ENCODE measurements at places on chromosomes 5 and 9.

DNA sequence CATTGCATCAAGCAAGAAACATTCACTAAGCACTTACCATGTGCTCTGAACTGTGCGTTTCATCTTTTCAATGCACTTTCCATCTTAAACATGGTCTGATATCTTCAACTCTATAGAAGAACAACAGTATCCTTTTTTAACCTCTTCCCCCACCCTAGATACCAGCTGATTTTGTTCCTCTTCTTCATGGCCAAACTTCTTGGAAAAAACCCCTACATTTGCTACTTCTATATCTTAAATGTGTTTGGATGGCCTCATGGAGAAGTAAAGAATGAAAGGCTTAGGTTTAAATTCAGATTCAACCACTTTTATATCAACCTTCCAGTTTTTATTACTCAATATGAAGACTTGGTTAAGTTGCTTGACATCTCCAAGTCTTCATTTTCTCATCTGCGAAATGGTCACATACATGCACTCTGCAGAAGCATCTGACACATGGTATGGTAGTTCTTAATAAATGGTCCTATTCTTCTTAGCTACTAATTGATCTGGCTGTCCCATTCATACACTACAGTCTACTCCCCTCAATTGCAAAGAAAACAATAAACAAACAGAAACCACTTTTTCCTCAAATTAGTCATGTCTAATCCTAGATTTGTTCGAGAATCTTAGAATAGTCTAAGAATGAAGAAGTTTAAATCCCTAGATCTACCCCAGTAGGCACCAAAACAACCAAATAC, 59.4 kb downstream of the FYB1 start:
- no peak for DNase-seq

DNA sequence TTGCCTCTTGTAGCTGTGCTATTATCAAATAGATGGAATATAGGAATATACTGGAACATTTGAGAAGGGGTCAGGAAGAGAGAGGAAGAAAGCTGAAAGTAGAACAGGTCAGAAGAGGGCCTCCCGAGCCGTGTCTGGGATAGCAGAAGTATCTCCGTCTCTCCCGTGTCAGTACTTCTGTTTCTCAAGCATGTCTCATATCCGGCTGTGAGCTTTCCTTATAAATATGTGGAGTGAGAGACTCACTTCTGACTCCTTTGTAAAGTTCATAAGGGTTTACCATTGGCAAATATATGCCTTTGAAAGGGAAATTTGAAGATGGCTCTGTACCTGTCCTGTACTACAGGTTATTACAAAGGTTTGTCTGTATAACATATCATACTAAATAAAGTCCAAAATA, 50.3 kb downstream of the MOCS2 start:
- no peak for DNase-seq

DNA sequence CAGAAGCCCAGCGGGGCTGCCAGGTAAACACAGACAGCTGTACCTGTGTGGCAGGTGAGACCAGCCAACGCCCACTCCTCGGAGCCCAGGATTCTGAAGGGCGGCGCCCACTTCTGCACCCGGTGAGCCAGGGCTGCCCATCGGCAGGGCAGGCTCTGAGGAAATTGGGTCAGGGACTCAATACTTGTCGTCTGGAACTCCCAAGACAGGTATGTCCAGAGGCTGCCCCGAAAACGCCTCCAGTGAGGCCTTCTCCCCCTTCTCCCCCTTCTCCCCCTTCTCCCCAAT, 19.8 kb downstream of the GLT6D1 start:
- no peak for DNase-seq

- no peak for DNase-seq
Measured at GRCh38 chr5:172141949-172142319, 46.1 kb downstream of the STK10 start.

- no peak for DNase-seq
Measured at GRCh38 chr9:95092262-95093072, 225.0 kb downstream of the FANCC start.

DNA sequence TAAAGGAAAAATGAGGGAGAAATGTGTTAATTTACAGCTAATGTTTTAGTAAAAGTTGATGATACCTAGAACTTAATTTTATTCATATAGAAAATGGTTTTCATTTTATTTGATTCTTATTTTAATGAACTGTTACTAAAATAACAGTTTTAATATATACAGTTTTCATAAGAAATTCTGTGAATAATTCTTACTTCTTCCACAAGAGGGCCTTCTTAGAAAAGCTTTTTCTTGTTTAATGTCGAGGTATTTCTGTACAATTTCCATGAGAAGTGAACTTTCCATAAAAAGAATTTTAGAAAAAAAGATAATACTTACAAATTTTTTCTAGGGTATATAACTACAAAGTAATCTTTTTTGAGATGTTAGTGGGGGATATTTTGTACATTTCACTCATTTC, 73.9 kb downstream of the KLF9 start:
- DNase-seq: no peak

DNA sequence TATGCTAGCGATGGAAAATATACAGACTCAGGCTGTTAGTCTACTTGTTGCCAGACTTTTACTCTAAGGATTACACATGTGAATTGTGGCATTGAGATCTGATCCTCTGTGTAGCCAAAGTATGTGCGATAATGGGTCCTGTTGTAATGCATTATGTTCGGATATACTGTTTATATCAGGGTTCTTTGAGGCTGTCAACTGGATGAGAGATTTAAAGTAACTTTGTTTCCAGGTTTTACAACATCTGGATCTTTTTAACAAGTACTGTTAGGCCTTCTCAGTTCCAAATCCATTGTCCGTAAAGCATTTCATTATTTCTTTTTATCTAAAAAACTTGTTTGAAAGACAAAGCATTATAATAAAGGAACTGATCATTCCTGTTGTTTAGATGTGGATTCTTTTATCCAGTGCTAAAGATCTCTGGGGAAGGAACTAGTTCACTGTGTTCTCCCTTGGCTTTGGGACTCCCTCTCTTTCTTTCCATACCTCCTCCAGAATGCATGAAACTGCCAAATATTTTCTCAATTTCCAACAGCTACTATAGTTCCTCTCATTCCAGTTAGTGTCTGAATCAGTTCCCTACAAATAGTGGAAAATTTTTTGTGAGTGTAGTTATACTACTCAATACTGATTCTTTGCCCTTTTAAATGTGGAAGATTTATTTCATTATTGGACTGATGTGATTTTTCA, 68.8 kb downstream of the HACD4 start:
- no peak for DNase-seq

DNA sequence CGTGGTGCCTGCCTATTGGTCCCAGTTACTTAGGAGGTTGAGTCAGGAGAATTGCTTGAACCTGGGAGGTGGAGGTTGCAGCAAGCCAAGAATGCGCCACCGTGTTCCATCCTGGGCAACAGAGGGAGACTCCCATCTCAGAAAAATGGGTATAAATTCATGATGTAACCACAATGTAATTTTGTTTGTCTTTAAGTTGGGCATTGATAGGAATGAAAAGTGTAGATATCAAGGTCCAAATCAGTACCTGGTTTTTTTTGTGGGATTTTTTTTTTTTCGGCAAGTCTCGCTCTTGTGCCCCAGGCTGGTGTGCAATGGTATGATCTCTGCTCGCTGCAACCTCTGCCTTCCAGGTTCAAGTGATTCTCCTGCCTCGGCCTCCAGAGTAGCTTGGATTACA, 7.4 kb downstream of the NPM1 start:
- DNase-seq: no peak

GRCh38 chr5:167533814-167534795, 757.3 kb upstream of the WWC1 start:
- no peak for DNase-seq

DNA sequence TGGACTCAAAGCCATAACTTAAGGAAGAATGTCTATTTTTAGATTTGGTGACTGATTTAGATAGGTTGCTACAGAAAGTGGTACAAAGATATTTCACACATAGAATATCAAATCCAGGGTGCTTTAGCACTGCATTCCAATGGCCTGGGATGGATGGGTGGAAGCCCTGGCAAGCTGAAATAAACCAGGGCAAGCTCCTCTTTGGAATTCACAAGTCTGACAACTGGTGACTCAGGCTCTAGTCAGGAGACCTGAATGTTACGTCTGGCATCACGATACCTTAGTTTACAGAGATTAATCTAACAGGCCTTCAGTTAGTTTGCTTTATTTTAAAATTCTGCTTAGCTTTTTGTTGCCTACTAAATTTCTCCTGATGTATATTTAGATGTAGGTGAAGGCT, 144.0 kb downstream of the TMC1 start:
- no peak for DNase-seq

DNA sequence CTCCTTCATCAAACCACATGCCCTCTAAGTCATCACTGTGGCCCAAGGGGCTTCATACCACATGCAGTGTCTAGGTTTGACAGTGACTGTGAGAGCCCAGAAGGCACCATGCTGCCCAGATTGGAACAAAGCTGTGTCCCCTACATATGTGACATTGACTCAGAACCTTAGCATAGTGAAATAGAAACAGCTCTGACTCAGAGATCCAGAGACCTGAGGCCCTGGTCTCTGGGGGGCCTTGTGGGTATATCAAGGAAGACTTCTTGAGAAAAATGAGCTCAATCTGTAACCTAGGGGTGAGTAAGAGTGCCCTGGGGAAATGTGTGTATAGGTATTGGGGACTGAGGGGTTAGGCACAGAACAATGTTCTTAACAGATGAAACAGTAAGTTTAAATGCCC, 7.1 kb upstream of the ENTREP1 start:
- DNase-seq: no peak

DNA sequence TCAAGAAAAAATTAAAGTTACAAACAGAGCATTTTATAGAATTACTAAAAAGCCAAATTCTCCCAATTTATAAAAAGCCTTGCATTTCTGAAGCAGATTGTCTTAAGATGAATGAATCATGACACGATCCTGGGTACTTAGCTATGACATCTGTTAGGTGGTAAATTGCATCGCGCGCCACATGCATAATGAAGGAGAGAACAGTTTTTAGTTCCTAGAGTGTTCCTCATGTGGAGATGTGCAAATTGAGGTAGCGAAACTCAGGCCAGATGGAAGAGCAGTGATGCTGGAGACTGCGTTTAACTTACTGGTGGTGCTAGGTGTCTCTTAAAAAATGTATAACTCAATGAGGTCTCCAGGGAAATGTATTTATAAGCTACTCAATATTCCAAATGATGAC, 516.1 kb downstream of the EFNA5 start:
- DNase-seq: no peak

DNA sequence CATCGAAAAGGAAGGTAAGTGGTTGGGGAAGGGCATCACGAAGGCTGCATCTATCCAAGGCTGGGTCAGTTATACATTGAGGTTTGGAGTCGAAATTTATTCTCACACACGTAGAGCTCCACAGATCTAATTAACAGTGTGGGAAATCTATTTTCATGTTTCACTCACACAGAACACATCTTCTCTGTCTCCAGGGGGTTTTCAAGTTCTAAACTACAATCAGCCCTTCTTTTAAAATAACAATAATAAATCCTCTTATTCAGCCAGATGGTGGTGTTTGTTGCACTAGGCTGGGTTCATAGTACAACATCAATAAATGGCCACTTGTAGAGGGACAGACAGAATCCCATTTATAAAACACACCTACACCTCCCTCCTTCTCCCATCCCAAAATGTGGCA, 174.5 kb upstream of the KLF9 start:
- no peak for DNase-seq

- DNase-seq: no peak
Measured at GRCh38 chr5:108747111-108747773, 455 bp upstream of the FER start.

DNA sequence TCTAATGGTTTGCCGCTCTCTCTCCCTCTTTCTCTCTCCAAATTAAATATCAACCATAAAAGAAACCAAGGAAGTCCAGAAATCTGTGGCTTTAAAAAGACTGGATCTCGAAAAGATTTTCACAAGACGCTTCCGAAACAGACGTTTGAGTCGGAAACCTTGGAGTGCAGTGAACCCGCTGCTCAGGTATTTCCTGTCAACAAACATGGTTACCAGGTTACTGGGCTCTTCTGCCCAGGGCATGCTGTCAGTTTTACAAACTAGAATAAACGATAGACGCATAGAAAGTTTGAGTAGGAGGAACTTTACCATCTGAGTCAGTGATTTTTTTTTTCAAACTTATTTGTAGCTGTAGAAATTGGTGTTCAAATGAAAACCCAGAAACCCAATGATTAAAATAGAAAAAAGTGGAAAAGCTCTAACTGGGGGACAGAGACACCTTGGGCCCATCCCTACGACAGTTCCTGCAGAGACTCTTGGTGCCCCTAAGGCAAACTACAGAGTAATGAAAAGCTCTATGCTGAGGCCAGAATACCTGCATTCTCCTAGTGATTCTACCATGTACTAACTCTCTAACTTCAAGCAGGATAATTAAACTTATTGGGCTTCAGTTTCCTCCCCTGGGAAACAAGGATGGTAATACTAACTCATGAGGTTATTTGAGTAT, 90.0 kb downstream of the DOCK8 start:
- no peak for DNase-seq

DNA sequence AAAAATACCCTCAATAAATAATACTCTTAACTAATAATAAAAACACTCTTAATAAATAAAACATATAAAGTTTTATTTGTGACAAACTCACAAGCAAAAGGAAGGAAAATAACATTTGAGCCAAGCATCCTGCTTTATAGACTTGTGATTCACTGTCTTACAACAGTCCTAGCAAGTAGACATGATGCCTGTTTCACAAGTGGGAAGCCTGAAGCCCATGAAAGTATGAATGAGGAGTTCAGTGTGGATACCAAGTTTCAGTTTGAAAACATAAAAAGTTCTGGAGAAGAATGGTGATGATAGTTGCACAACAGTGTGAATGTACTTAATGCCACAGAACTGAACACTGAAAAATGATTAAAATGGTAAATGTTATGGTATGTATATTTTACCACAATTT, 10.9 kb downstream of the HABP4 start:
- no peak for DNase-seq

DNA sequence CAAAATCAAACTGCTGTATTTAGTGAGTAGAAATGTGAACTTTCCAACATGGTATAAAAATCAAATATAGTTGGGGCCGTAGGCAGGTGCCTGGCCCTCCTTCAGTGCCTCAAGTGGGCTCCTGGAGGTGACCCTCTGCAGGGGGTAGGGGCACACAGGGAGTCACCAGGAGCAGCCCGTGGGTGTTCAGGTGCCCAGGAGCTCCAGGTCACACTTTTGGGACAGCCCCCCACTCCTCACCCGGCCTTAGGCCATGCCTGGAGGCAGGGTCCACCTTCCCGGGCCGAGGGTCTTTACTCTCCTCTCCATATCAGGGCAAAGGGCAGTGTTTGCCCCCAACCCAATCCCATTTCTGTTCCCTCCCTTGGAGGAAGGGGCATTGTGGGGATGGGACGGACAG, 108.0 kb upstream of the MTAP start:
- no peak for DNase-seq

DNA sequence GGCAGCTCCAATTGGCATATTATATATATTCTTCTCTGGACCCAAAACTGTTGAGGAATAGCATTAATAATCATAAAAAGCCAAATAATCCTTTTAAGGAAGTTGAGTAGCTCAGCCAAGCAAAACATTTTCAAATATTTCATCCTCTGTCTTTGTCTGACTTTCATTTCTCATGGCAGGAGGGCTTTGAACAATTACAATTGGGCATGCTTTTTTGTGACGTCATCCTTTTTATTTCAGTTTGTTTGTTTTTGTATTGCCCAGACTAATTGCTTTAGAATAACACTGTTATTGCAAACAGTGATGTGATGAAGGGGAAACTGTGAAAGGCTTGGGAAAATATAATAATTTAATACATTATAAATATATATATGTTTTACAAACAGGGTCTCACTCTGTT, 65.2 kb upstream of the MAP1B start:
- no peak for DNase-seq

GRCh38 chr5:137627293-137627692, 108.6 kb downstream of the KLHL3 start:
- DNase-seq: no peak

Data from vagina (tissue), 2 donors.